Activated T-helper 1 cell treated with anti-CD3 and anti-CD28 coated beads, Interleukin-12 subunit alpha, Interleukin-12 subunit beta, Interleukin-2, Interleukin-4 antibody, amounts not matched to agents 30 ng/mL and 10 ng/mL and 1 ng/mL, durations not matched to agents 14 hours and 24 hours and 36 hours (primary cell): ENCODE measurements at places on chromosomes 12 and 14. TPM values are rescaled to one million over a fixed set of nuclear protein-coding genes. Genes with fewer than 3 reads are reported as not detected.

- peaks cover 51% of the 10 kb centered on the region for H3K4me1 ChIP-seq
- no peak overlapping the region for H3K4me3 ChIP-seq
- no peak overlapping the region for H3K27ac ChIP-seq
Observed at GRCh38 chr12:93895089-93895445, 217.9 kb downstream of the CRADD start.

DNA sequence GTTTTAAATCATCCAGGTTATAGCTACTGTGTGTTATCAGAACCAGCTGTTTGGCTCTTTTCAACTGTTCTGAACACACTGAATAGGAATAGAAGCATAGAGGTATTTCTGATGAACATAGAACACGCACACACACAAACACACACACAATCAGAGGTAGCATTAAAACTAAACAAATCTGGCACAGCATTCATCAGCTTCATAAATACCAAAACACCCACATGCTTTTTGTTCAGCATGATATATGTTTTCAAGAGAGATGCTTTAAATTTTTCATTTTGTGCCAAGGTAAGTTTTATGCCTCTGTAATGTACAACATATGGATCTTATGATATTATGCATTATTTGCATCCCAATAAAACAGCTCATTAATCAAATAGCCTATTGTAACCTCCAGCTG is 208.6 kb downstream of the GALC start:
- H3K4me1 ChIP-seq, result no peaks in the 10 kb centered on the region
- no peaks in the 10 kb centered on the region for H3K36me3 ChIP-seq
- no peak overlapping the region for H3K4me3 ChIP-seq
- H3K27ac ChIP-seq, result no peak overlapping the region
- H3K27me3 ChIP-seq, result no peaks in the 10 kb centered on the region

GRCh38 chr12:91033251-91033650 is 24.6 kb downstream of the KERA start:
- no peak overlapping the region for H3K27ac ChIP-seq
- H3K36me3 ChIP-seq, result no peaks in the 10 kb centered on the region
- peaks cover 2% of the 10 kb centered on the region for H3K27me3 ChIP-seq
- no peak for DNase-seq
- H3K4me3 ChIP-seq, result no peak overlapping the region

GRCh38 chr14:51653775-51654532 is 2.2 kb downstream of the FRMD6 start:
- peaks cover 23% of the 10 kb centered on the region for H3K4me1 ChIP-seq
- H3K4me3 ChIP-seq, result no peak overlapping the region
- H3K27me3 ChIP-seq, result peaks cover 5% of the 10 kb centered on the region
- H3K36me3 ChIP-seq, result peaks cover 1% of the 10 kb centered on the region
- no peak for DNase-seq
- no peak overlapping the region for H3K27ac ChIP-seq

DNA sequence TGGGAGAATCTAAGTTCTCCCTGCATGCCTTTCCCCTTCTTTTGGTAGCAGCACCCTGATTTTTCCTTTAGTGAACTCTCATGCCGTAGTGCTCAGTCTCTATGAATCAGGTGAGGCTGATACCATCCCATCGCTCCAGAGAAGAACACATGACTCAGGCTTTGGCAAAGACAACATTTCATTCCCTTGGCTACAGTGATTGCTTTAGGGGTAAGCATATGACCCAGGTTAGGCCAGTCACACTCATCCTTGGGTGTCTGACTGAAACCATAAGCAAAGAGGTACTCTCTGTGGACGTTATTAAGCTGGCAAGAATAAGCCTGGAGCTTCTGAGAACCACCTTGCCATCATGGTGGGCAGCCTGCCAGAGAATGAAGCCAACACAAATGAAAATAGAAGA is 141.8 kb downstream of the MYRFL start:
- H3K27ac ChIP-seq, result no peak overlapping the region
- H3K4me1 ChIP-seq, result no peaks in the 10 kb centered on the region
- H3K4me3 ChIP-seq, result no peak overlapping the region
- no peaks in the 10 kb centered on the region for H3K27me3 ChIP-seq
- no peak for DNase-seq

GRCh38 chr14:102320033-102320660 is 601 bp downstream of the ZNF839 start:
- no peaks in the 10 kb centered on the region for H3K36me3 ChIP-seq
- peaks cover 40% of the 10 kb centered on the region for H3K4me1 ChIP-seq
- H3K27ac ChIP-seq, result peak overlapping the region; percentile 92
- peak; percentile 23 for DNase-seq
- peak overlapping the region; percentile 91 for H3K4me3 ChIP-seq
- H3K27me3 ChIP-seq, result peaks cover 3% of the 10 kb centered on the region

DNA sequence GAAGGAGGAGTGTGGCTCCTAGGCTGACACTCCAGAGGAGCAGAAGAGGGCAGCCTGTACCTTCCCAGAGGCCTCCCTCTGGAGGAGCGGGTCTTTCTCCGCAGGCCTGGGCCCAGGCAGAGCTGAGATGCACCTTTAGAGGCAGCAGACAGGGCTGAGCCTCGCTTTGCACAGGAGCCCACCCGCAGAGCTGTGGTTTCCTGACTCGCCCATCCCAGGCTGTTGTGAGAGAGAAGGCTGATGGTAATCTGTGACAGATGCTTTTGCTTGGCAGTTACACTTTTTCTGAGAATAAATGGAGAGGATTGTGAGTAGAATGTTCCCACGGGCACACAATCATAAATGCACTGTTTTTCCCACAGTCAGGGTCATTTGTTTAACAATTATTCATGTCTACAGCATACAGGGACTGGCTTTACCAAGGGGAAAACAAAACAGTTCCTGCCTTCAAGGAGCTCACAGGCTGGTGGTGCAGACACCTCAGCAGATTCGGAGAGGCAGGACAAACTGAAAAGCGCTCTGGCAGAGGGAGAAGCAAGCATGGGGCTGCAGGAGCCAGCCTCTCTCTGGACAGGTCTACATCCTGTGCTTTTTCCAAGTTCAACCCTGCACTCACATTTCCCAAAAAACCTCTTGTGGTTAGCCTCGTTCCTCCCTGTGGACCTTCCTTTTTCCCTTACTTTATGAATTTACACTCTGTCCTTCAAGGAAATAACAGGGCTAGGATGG is 13.9 kb downstream of the EVL start:
- peaks cover 97% of the 10 kb centered on the region for H3K4me1 ChIP-seq
- peaks cover 47% of the 10 kb centered on the region for H3K36me3 ChIP-seq
- DNase-seq, result peak; percentile 82
- peak overlapping the region; percentile 75 for H3K4me3 ChIP-seq
- no peaks in the 10 kb centered on the region for H3K27me3 ChIP-seq
- peak overlapping the region; percentile 92 for H3K27ac ChIP-seq

GRCh38 chr12:132593521-132593920 is 16.9 kb downstream of the LRCOL1 start:
- H3K4me3 ChIP-seq, result no peak overlapping the region
- H3K27ac ChIP-seq, result no peak overlapping the region
- no peak for DNase-seq
- no peaks in the 10 kb centered on the region for H3K36me3 ChIP-seq

GRCh38 chr12:95102916-95103671 is 29.7 kb upstream of the NR2C1 start:
- peaks cover 10% of the 10 kb centered on the region for H3K4me1 ChIP-seq
- H3K4me3 ChIP-seq, result no peak overlapping the region
- no peaks in the 10 kb centered on the region for H3K27me3 ChIP-seq
- peak overlapping the region; percentile 20 for H3K27ac ChIP-seq

DNA sequence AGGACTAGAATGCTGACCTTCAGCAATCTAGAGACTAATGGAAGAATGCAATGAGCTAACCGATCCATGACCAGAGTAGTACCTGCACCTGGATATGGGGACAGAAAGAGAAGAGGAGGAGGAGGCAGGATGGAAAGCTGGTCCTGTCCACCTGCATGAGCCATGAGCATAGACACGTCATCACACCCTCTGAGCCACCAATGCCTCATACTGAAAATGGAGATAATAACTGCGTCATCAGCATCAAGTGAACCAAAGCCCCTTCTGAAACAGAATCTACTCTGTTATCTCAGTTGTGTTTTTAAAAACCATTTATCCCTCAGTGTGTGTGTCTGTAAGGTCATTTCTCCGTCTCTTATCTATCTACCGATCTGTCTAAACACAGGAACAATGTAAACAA is 327.0 kb downstream of the BCL11B start:
- peaks cover 18% of the 10 kb centered on the region for H3K4me1 ChIP-seq
- H3K4me3 ChIP-seq, result no peak overlapping the region
- no peak overlapping the region for H3K27ac ChIP-seq
- H3K27me3 ChIP-seq, result peaks cover 4% of the 10 kb centered on the region
- no peaks in the 10 kb centered on the region for H3K36me3 ChIP-seq

- no peak for DNase-seq
- no peaks in the 10 kb centered on the region for H3K36me3 ChIP-seq
- H3K4me1 ChIP-seq, result no peaks in the 10 kb centered on the region
- H3K27me3 ChIP-seq, result no peaks in the 10 kb centered on the region
Observed at GRCh38 chr12:20507056-20507455, 138.7 kb downstream of the PDE3A start.

- H3K36me3 ChIP-seq, result no peaks in the 10 kb centered on the region
- DNase-seq, result no peak
- H3K27me3 ChIP-seq, result peaks cover 2% of the 10 kb centered on the region
- no peak overlapping the region for H3K4me3 ChIP-seq
- no peak overlapping the region for H3K27ac ChIP-seq
- H3K4me1 ChIP-seq, result no peaks in the 10 kb centered on the region
Observed at GRCh38 chr14:58875613-58876012, 237.9 kb downstream of the DACT1 start.

GRCh38 chr14:100239211-100239839 is 381 bp downstream of the YY1 start:
- peak overlapping the region; percentile 83 for H3K4me3 ChIP-seq
- H3K36me3 ChIP-seq, result peaks cover 28% of the 10 kb centered on the region
- peak overlapping the region; percentile 86 for H3K27ac ChIP-seq
- H3K27me3 ChIP-seq, result no peaks in the 10 kb centered on the region

DNA sequence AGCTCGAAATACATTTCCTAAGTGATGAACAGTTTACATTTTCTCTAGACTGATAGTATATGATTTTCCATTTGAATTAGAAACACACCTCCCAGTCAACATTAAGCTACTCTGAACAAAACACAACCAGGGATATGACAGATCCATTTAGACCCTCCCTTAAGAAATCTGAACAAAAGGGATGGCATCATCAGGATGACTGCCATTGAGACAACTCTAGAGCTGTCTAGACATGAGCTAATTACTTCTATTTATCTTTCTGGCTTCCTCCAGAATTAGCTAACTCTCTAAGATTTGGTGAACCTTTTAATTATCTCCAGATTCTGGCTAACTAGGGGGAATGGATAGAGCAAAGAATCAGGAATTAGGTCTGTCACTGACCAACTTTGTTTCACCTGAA is 92.9 kb upstream of the IGF1 start:
- DNase-seq, result no peak
- no peaks in the 10 kb centered on the region for H3K4me1 ChIP-seq
- no peak overlapping the region for H3K4me3 ChIP-seq
- H3K27me3 ChIP-seq, result no peaks in the 10 kb centered on the region
- H3K27ac ChIP-seq, result no peak overlapping the region

- peaks cover 29% of the 10 kb centered on the region for H3K27me3 ChIP-seq
- H3K4me3 ChIP-seq, result no peak overlapping the region
- no peak overlapping the region for H3K27ac ChIP-seq
- H3K36me3 ChIP-seq, result no peaks in the 10 kb centered on the region
Observed at GRCh38 chr12:116859079-116859478, 22.2 kb downstream of the HRK start.

- no peak overlapping the region for H3K4me3 ChIP-seq
- peaks cover 24% of the 10 kb centered on the region for H3K4me1 ChIP-seq
- no peaks in the 10 kb centered on the region for H3K27me3 ChIP-seq
Observed at GRCh38 chr14:70873627-70874026, 33.6 kb upstream of the PCNX1 start.

The PDE3A gene
- not detected in 2 replicates for total RNA-seq

The SLC8B1 gene
- 21.2 TPM in 2 replicates for total RNA-seq

The EFS gene
- total RNA-seq, result not detected in 2 replicates

The FOXG1 gene
- total RNA-seq, result not detected in 2 replicates

The SSTR1 gene
- total RNA-seq, result not detected in 2 replicates

The RGS6 gene
- 2.0 and 2.4 TPM in 2 replicates for total RNA-seq
